ENCODE measurements at places on chromosomes 4 and X.

GRCh38 chr4:26912069-26912468 lies 51.4 kb downstream of the STIM2 start:
- no peak for DNase-seq

GRCh38 chr4:39873823-39874222 lies 103.9 kb downstream of the PDS5A start:
- DNase-seq: no peak

- DNase-seq: no peak
Measured at GRCh38 chr4:163833669-163834068, 339.2 kb downstream of the TMA16 start.

DNA sequence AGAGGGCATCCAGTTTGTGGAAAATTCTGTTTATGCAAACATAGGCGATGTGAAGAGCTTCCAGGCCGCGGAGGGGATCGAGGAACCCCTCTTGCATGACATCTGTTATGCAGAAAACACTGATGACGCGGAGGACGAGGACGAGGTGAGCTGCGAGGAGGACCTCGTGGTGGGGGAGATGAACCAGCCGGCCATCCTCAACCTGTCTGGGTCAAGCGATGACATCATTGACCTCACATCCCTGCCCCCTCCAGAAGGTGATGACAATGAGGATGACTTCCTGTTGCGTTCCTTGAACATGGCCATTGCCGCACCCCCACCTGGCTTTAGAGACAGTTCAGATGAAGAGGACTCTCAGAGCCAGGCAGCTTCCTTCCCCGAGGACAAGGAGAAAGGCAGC lies 74.6 kb upstream of the PRPS2 start:
- no peak for DNase-seq

- peak; percentile 46 for DNase-seq
Measured at GRCh38 chr4:142846108-142846728, at the start of gene INPP4B. Gene INPP4B (minus strand): TSS chr4:142846301.

- peak; percentile 88 for DNase-seq
Measured at GRCh38 chrX:48917139-48918001, 1.5 kb downstream of the PIM2 start.

DNA sequence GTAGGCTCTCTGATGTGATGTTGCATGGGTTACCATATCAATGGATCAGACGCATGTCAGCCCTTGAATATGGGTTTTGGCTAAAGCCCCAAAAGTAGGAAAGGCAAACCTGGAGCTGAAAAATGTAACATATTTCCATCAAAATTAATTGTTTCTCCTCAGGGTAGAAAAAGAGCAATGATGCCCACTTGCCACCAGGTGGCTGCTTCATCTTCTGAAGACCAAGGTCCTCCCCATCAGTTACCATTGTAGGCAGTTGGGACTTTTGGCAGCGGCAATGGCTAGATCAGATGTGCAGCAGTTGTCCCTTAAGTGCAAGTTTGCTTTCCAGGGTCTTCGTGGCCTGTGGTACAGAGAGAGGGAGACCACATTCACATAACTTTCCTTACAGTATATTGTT lies 118.2 kb downstream of the NAF1 start:
- peak; percentile 44 for DNase-seq

- DNase-seq: peak; percentile 0
Measured at GRCh38 chr4:187236209-187236890, 512.7 kb upstream of the FAT1 start.

DNA sequence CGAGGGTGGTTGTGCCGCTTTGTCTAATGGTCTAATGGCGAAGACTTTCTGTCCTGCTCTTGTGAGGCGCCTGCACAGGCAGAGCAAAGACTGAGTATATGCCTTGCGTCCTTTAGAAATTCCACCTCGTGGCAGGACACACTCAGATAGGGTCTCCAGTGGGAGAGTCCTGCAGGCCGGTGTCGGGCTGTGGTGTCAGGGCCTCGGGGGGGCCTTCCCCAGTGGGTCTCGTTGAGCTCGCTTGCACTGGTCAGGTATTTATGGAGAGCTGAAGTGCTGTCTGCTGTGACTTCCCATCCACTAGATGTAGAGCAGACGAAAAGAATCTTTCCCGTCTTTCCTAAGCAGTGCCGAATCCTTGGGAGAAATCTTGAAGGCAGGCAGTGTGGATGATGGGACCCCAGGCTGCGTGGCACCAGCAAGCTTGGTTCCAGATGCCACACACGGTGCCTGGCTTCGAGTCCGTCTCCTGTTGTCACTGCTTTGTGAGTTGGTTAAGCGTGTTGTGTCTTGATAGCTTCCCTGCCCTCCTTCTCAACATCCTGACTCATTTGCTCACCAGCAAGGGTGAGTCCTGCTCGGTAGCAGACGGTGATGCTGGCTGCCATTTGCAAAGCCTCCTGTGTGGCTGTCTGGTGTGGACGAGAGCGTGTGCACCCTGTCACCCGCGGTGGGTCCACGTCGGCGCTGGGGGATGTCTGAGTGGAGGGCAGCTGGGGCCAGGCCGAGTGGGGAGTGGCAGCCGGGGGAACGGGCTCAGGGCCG lies 20.5 kb downstream of the MAEA start:
- no peak for DNase-seq
